ENCODE measurements at places on chromosomes 16 and 17. TPM values are rescaled to one million over a fixed set of nuclear protein-coding genes. Genes with fewer than 3 reads are reported as not detected.
A peak's percentile ranks its signal among the peaks of the same experiment; 100 is the strongest.

HSF5 gene
- total RNA-seq = under 0.01 TPM

SBK1 gene
- total RNA-seq = 0.13 TPM

KRTAP1-5 gene
- total RNA-seq = not detected

SALL1 gene
- under 0.01 TPM for total RNA-seq

KRT27 gene
- not detected for total RNA-seq

TBC1D3E gene
- total RNA-seq = not detected

FN3K gene
- total RNA-seq = 3.5 TPM

CDR2L gene
- 10.2 TPM for total RNA-seq

DNA sequence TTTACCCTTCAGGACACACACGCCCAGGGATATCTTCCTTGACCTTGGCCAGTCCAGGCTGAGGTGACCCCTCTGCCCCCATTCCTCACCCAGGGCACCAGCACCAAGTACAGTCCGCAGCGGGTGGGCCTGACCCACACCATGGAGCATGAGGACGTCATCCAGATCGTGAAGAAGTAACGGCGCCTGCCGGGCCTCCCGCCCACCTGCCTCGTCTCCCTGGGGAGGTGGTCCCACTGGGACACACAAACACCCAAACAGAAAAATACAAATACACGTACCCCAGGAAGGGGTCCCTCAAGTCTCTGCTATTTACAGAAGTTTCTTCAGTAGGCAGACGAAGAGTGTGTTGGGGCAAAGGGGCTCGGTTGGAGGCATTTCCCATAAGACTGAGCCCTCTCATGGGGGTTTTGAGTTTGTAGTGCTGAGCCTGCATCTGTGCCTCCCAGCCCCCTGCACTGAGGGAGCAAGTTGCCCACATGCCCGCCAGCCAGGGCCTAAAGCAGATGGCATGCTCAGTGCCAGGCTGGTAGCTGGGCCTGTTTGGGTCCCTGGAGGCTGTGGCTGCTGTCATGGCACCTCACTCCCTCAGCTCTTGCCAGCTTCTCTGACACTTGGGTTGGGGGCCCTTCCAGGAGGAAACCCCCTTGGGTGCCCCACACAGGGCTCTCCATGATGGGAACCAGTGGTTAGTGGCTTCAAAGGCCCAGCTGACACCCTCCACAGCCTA lies 1.3 kb upstream of the MYO15A start:
- DNase-seq = no peak

DNA sequence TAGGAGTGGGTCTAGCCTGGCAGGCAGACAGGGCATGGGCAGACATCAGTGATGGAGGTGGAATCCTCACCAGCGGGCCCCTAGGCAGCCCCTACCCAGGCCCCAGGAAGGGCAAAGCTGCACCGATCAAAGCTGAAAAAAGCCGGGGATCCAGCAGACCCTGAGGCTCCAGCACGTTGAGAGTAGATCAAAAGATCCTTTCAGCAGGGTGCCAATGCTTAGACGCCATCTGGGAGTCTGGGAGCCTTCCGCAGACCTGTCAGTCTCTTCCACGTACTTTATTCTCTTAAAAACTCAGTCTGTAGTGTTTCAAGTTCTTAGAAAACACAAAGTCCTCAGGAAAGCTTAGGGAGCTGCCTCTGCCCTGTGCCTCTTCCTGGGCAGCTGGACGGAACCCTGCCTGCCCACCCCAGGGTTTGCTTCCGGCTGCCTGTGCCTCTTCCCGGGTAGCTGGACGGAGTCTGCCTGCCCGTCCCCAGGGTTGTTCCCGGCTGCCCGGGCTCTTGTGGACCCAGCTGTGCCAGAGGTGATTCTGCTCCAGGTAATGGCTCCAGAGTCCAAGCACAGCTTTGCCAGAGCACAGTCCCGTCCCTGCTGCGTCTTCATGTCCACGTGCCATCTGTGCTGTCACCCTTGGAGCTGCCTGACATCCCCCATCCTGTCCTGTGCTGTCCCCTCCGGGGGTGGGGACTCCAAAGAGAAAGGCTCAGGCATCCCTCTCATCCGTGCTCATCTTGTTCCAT lies 50.8 kb upstream of the PVALEF start:
- no peak for DNase-seq

DNA sequence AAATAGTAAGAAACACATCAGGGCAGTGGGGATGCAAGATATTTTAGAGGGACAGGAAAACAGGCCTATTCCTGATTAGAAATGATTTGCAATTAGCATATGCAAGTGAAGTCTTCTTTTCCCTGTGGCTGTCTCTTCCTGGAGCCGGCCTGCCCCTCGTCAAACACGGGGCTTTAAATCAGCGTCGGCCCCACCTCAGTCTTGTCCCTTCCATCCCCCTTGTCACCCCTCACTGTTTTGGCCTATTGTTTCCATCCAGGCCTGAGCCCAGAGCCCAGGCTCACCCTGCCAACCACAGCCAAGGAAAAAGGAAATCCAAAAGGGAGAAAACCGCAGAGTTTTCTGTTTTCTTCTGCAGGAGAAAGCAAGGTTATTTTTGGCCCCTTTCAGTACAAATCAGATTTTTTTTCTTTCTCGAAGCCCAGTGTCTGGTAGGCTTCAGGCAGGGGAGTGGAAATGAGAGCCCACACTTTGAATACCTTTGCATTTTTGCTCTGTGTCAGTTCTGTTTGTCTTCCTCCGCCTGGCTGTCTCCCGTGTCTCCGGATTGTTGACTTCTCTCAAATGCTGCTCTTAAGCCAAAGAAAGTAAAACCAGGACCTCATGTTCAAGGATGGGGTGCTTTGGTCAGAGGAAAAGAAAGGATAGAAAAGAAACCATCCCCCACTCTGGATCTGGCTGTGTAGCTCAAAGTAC lies 399.9 kb upstream of the CDH11 start:
- no peak for DNase-seq

DNA sequence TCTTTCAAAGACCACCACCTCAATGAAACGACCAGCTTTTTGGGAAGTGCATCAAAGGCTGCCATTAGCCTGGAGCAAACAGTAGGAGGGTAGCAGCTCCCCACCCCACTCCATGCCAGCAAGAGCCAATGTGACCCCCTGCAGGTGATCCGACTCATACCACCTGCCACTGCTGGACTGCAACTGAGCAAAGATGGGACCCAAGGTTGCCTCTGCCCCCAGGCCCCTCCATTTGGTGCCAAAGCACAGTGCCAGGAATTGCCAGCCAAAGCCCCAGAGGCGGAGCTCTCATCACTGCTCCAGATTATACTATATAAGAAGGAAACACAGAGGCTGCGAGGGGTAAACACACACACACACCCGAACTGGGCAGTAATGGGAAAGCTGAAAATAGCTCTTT lies 8.3 kb downstream of the PITPNM3 start:
- no peak for DNase-seq

- DNase-seq = no peak
Observed at GRCh38 chr17:55160501-55160900, 104.3 kb upstream of the HLF start.

GRCh38 chr17:4515501-4515900 lies 16.8 kb downstream of the SPNS2 start:
- DNase-seq = no peak

DNA sequence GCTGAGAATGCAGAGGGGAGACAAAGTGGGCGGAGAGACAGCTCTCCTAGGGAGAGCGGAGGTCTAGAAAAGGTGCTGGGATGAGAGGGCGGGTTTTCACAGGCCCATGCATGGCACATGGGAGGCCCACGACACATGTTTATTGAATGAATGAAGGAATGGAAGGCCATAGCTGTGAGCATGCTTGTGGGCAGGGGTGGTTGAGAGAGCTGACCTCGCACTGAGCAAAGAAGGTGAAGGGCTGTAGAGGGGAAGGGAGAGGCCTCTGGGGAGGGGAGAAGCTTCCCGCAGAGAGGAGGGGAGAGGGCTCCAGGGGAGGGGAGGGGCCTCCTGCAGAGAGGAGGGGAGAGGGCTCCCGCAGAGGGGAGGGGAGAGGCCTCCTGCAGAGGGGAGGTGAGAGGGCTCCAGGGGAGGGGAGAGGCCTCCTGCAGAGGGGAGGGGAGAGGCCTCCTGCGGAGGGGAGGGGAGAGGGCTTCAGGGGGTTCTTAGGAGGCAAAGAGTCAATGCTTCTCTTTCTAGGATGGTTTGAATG lies 27.3 kb downstream of the SDK2 start:
- DNase-seq = no peak

- peak; percentile 50 for DNase-seq
Observed at GRCh38 chr17:78658281-78658785, 81.1 kb upstream of the DNAH17 start.

DNA sequence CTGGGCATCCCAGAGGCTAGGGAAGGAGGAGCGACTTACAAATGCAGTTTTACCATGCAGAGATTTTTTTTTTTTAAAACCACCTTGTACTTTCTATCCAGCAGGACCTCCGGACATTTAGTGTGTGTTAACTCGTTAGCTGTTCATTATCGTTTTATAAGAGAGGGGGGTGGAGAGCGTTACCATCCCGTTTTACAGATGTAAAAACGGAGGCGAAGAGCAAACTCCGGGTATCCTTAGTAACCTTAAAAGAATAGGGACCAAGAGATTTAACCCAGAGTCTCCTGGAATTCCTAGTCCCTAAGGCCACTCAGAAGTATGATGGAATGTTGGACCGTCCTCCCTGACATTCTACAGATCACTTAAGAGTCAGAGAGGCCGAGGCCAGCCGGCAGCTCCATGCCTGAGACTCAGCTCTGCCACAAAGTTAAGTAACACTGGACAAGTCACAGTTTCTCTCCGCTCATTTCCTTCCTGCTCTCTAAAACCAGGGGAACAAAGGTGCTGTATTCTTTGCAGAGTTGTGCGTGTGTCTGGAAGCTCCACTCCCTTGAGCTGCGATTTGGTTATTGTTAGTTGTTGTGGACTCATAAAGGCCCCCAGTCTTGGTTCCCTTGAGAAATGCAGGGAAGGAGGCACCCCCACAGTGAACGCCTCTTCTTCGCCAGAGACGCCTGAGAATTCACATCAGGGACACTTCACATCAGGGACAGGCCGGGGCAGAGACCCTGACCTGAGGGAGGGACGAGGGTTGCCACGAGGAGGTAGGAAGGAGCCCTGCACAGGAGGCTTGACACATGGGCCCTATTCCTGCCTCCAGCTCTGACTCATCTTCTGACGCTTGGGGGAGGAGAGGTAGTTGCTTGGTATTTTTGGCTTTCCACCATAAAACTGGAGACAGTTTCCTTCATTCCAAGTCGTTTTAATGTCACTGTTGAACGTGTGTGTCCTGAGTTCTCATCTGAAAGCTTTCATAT lies 1.2 kb downstream of the DUSP14 start:
- peak; percentile 83 for DNase-seq

- DNase-seq = peak; percentile 90
Observed at GRCh38 chr16:69397821-69398521, 12.2 kb upstream of the TERF2 start.

- DNase-seq = no peak
Observed at GRCh38 chr16:62712566-62712965, 676.3 kb upstream of the CDH8 start.

DNA sequence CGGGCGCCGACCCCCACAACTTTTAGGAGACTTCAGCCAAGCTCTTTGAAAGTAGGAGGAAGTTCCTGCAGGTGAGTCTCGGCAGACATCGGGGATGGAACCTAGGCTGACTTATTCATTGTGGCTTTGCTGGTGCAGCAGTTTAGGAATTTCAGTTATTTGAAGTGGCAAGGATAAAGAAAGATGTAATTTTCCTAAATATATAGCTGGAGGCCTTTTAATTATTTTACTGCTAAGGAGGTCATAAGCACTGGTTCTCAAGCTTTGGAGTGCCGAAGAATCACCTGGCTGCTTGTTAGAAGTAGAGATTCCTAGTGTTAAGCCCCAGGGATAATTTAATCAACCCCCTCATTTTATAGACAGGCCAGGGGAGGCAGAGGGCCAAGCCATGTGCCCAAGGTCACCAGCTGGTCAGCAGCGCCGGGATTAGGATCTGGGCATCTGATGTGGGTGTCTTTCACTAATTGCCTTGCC lies 28.9 kb upstream of the BCAR1 start:
- DNase-seq = no peak

GRCh38 chr17:61411261-61412142 lies 11.9 kb downstream of the TBX2 start:
- peak; percentile 17 for DNase-seq

GRCh38 chr17:36094232-36094631 lies 4.3 kb upstream of the CCL3 start:
- DNase-seq = no peak

DNA sequence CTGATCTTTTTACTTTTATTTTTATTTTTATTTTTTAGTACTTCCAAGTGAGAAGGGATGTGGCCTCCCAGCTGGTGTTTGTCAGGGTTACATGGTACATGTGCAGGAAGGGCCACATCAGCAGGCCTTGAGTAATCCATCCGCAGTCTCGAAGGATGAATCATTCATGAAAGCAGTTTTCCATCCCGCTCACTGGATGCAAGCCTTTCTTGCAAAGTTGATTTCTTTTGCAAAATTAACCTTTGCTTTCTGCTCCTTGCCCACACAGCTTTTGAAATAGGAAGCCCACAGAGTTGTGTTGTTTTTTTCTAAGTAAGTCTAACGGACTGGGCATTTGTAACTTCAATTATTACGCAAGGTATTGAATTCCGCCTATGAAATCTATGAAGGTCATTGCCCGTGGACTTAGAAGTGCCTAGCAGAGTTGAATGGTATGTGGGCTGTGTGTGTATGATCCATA lies 157.4 kb downstream of the PRKCA start:
- peak; percentile 66 for DNase-seq

- DNase-seq = no peak
Observed at GRCh38 chr17:4635823-4636375, 5.6 kb downstream of the ALOX15 start.

DNA sequence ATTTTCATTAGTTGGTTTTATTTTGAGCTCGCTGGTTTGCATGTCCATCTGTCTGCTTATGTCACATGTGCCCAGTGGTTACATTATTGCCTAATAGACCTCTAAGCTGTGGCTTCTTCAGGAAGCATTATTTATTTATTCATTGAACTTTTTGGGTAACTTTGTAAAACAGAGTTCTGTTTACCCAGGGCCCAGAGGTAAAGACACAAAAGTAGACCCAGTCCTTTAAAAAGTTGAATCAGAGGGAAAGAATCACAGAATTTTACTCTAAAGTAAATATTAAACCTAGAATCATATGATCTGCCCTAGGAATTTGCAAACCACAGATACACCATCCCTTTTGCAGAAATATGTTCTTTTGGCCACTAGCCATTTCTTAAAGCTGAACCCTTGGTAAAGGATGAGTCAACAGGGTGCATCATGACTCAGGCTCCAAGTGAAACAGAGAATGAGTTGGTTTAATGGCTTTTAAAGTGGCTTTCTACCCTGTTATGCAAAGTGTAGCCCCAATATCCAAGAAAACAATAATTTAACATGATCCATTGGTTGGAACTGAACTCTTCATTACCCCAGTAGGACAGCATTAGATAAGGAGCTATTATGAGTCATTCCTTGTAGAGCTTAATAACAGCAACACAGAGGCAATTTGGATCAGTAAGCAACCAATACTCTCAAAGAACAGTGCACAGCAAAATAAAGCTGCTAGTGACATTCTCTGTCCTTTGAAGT lies 236.3 kb downstream of the KCNJ2 start:
- no peak for DNase-seq

GRCh38 chr17:66959641-66960375 lies 4.7 kb upstream of the CACNG4 start:
- no peak for DNase-seq

- DNase-seq = no peak
Observed at GRCh38 chr16:20241321-20241720, 86.0 kb downstream of the GP2 start.
